ENCODE measurements at places on chromosomes 4 and X.

DNA sequence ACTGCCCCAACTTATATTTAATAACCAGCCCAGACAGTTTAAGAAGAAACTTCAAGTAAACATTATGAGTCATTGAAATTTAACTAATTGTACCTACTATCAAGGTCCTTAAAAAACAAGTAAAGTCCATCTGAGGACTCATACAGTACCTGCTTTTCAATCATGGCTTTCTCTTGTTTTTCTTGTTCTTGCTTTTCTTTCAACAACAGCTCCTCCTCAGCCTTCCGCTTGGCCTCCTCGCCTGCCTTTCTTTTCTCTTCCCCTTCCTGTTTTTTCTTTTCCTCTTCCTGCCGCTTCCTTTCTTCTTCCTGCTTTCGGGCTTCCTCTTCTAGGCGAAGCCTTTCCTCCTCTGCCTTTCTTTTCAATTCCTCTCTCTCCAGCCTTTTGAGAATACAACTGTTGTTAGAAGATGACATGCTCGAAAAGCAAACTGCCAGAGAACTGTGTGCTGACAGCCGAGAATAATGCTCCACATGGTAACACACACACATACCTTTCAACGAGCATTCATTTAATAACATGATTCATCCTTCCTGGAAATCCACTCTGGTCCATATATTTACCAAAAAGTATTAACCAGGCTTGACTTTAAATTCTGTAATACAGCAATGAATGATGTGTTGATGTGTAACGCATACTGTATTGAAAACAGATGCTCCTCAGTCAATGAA is 25.2 kb upstream of the BCLAF3 start:
- DNase-seq: no peak

GRCh38 chr4:174041555-174042105 is 241.8 kb downstream of the FBXO8 start:
- no peak for DNase-seq

GRCh38 chr4:146368209-146368608 is 153.5 kb downstream of the SLC10A7 start:
- DNase-seq: no peak

GRCh38 chrX:34909151-34909550 is 33.4 kb upstream of the FAM47B start:
- DNase-seq: no peak

DNA sequence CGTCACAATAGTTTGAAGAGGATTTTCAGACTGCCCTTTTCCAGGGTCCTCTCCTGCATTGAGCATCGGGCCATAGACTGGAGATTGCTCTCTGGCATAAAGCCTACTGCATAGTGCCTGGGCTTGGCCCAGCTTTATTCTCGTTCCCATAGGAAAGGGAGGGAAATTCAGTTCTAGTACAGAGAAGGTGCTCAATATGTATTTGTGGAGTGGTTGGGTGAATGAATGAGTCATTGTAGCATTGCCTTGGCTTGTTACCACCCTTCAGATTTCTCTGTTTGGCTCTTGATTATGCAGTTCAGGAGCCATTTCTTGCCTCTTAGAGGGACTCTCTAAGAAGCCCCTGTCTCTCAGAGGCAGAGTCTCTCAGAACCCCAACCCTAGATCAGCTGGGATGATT is 2.6 kb downstream of the TMEM35A start:
- no peak for DNase-seq

DNA sequence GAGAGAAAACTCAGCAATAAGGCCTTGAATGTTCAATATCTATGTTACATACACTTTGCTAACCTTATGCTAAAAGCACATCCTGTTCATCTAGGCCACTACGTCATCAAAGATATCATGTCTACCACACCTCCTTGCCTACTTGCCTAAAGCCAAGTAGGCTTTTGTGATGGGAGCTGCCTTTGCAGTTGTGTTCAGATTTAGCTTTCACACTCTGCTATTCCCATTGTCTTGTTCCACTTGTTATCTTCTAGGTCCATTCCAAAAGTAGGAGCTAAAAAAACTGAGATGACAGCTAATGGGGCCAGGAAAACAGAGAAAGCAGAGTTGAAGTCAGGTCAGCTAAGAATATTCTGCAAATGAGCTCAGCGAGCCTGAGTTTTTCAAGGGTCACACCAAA is 153.6 kb upstream of the EDNRA start:
- DNase-seq: no peak

GRCh38 chr4:102665527-102665926 is 95.2 kb downstream of the MANBA start:
- no peak for DNase-seq

GRCh38 chrX:11407331-11408108 is 114.3 kb downstream of the AMELX start:
- DNase-seq: no peak

DNA sequence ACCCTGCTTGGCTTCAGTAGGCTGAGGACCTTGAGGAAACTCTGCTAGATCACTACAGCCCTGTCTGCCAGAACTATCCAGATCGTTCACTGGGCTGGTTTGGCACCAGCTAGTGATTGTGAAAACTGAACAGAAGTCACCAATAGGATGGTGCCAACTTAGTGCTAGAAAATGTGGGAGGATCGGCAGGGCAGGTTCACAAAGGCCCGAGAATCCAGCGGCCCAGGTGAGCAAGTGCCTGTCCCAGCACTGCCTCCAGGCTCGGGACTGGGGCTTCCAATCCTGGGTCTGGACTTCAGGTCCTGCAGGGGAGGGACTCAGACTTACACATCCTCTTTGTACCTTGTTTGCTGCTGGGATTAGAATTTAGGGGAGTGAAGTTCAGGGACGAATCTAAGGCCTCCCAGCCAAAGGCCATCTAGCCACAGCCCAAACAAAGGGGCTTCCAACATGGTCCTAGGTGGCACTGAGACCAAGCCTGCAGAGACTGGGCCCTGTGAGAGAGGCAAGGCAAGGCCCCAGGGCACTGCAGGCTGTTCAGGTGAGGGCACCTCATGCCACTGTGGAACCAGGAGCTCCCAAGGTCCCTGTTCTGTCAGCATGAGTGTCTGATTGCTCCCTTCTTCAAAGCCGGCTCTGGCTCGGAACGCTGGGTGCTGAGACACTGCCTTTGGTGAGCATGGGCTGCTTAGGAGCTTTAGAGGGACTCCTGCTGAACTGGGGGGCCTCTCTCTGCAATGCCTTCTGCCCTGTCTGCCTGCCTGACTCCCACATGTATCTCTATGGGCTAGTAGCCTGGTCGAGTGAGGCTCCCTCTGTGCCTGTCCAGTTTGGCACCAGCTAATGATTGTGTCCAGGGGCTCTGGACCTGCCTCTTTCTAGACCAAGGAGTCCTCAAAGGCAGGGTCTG is 20.7 kb upstream of the ZNF185 start:
- no peak for DNase-seq

DNA sequence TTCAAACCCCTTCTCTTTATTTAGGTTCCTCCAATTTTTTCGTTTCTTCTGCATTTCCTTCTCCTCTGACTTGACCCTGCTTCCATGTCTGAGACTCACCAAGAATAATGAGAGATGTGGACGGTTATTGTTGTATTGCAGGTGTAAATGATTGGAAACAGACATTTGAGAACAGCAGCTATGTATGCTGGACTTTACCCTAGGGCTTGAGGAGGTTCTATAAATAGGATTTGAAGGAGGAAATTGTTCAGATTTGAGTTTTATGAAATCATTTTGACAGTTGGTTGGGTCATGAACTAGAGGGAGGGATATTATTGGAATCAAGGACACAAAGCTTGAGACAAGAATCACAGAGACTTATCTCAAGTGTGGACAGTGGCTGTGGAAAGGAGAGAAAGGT is 614.6 kb upstream of the CPEB2 start:
- no peak for DNase-seq

DNA sequence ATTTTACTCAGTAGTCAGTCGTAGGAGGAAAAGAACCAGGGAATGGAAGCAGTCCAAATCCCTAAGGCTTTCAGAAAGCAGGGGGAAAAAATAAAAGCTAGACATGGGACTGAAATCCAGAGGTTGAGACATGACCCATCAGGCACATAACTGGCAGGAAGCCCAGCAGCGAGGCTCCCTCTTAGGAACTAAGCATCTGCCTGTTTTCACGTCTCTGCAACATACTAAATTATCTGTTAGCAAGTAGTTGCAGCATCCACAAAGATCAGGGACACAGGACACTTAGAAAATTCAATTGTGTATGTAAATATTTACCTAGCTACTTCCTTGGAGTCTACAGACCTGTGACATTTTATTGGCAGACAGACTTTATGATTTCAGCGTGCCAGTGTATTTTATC is 118.0 kb upstream of the EDNRA start:
- DNase-seq: no peak

DNA sequence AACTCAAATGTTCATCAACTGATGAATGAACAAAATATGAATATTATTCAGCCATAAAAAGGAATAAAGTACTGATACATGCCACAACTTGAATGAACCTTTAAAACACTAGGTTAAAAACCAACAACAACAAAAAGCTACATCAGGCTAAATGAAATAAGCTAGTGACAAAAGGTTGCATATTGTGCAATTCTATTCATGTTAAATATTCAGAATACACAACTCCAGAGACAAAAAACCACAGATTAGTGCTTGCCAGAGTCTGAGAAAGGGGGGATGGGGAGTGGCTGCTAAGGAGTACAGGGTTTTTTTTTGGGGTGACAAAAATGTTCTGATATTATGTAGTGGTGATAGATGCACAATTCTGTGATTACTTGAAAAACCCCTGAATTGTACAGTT is 58.5 kb downstream of the HAUS3 start:
- DNase-seq: no peak

DNA sequence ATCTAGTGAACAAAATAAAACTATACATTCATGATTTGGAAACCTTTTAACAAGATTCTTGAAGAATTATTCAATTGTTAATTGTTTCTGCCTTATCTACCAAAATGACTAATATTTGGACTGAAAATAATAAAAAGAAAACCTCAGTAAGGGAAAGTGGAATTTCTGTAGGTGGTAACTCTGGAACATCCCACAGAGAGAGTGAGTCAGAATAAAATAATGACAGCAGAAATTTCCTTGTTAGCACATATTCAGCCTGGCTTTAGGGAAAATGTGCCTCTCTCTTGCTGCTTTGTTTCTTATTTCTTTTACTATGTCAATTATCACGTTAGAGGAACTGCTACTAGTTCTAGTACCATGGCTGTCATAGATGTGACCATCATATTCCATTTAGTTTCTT is 421.5 kb upstream of the GNPDA2 start:
- DNase-seq: peak; percentile 18

DNA sequence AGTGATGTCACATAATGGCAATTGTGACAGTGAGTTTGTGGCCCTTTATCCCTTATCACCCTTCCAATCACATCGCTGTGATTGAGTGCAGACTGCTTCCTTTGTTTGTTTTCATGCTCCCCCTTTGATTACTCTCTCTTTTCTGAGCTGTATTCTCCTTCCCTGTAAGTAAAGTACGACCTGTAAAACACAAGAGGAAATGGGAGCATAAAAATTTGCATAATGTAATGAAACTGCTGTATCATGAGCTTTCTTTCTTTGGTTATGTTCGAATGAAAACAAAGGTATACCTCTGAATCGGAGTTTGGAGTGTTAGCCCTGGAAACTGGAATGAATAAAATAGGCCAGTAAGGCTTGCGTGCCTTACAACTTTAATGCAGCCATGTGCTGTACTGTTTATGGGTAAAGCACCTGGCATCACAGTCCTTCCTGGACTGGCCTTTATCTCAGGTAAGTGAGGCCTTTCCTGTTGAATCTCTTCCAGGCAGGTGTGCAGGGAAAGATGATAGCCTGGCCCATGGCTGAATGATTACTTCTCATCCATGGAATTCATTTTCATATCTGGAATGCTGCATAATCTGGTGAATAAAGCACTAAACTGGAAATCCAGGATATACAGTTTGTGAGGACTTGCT is 26.6 kb upstream of the HS3ST1 start:
- DNase-seq: no peak

- DNase-seq: no peak
Measured at GRCh38 chrX:120456973-120457372, 12.1 kb downstream of the LAMP2 start.

DNA sequence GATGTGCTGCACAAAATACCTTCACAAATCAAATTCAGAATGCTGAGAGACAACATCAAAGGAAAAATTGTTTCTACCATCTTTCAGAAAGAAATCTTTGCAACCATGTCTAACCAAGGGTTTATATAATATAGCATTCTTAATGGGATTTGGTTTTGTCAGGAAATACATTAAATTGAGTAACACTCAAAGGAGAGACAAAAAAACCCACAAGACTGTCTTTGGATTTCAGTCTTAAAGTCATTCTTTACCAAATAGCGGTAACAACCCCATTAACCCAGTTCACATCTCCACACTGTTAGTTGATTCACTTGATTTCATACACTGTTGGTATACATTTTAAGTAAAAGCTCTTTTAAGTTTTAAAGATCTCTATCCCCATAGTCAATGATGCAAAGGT is 145.7 kb upstream of the EDNRA start:
- DNase-seq: no peak

DNA sequence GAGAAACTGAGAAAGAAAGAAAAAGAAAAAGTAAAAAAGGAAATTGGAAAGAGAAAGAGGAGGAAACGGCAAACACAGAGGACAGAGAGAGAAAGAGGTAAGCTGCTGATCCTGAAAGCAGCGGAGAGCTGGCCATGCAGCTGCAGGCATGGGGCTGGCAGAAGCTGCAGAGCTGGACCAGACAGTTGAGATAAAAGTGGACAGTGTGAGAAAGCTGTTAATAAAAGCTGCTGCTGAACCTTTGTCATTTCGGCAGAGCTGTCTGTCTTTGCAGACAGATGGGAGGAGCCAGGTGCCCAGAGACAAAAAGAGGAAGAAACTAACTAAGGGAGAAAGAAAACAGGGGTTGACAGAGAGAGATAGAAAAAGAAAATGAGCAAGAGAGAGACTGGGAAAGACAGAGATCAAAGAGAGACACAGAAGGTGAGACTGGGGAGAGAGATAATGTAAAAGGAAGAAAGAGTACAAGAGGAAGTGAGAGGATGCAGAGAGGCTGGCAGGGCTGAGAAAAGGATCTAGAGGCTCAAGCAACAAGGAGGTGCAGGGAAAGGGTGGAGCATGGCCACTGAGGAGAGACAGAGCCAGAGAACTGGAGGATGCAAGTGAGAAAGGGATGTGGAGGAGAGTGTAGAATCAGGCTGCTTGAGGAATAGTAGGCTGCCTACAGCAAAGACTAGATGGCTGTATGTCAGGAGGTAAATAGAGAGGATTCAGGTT is 376.8 kb upstream of the FGF16 start:
- DNase-seq: no peak

- no peak for DNase-seq
Measured at GRCh38 chr4:993111-994029, at the start of gene SLC26A1. Gene SLC26A1, minus strand, starts transcription at chr4:993404. Its CDS starts 1,701 bp downstream, at chr4:991703.

DNA sequence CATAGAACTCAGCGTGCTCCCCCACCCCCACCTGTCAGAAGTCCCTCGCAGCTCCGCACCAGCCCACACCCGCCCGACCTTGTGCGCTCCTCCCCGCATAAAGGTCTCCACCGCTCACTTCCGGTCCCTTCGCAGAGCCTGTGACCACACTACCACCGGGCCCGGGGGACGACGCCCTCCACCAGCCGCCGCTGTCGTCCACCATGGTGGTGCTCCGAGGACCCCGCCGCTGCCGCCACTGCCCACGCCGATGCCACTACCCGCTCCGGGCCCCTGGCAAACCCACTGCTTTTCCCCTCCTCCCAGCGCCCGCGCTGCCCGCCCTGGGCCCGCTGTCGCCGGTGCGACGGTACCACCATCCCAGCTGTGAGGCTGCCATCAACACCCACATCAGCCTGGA is 79.8 kb upstream of the LANCL3 start:
- no peak for DNase-seq

GRCh38 chr4:183396227-183396637 is 48.2 kb upstream of the CDKN2AIP start:
- no peak for DNase-seq
